ENCODE measurements at places on chromosomes 6 and 20.

DNA sequence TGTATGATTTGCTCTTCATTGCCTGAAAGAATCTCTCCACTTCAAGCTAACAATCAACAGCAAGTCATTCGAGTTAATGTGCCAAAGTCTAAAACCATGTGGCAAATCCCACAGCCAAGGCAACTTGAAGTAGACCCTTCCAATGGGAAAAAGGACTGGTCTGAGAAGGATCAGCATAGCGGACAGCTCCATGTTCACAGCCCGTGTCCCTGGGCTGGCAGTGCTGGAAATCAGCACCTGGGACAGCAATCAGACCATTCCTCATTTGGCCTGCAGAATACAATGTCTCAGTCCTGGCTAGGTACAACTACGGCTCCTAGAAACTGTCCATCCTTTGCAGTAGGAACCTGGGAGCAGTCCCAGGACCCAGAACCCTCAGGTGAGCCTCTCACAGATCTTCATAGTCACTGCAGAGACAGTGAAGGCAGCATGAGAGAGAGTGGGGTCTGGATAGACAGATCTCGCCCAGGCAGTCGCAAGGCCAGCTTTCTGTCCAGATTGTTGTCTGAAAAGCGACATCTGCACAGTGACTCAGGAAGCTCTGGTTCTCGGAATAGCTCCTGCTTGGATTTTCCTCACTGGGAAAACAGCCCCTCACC is 1.1 kb downstream of the GJA10 start:
- no peak for DNase-seq

DNA sequence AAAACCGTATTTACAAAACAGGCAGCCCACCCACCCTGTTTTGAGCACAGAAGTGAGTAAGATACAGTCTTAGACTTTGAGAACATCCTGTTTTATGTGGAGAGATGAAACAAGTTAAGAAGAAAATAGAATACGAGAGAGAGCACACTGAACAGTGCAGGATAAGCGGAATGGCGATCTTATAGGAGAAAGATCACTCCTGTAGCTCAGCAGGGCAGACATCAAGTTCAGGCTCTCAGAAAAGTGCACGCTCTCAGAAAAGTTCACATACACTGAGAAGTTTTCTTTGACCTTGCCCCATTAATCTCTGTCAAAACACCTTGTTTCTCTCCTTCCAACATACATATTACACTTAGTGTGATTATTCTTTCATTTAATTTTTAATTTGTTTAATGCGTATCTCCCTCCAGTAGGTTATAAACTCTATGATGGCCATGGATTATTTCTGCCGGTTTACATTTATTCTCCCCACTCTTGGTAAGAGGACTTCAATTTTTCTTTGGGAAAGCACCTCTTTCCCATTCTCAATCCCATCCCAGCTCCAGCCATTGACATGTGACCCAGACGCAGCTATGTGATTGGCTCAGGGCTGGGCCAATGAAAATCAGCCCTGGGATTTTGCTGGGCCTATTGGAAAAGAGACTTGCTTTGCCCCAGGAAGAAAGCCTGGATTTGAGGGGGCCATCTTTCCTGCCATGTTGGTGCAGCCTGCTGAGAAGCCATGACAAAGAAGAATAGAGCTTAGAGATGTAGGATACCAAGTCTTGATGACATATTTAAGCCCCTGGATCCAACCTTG is 16.2 kb downstream of the KCNB1 start:
- no peak for DNase-seq

DNA sequence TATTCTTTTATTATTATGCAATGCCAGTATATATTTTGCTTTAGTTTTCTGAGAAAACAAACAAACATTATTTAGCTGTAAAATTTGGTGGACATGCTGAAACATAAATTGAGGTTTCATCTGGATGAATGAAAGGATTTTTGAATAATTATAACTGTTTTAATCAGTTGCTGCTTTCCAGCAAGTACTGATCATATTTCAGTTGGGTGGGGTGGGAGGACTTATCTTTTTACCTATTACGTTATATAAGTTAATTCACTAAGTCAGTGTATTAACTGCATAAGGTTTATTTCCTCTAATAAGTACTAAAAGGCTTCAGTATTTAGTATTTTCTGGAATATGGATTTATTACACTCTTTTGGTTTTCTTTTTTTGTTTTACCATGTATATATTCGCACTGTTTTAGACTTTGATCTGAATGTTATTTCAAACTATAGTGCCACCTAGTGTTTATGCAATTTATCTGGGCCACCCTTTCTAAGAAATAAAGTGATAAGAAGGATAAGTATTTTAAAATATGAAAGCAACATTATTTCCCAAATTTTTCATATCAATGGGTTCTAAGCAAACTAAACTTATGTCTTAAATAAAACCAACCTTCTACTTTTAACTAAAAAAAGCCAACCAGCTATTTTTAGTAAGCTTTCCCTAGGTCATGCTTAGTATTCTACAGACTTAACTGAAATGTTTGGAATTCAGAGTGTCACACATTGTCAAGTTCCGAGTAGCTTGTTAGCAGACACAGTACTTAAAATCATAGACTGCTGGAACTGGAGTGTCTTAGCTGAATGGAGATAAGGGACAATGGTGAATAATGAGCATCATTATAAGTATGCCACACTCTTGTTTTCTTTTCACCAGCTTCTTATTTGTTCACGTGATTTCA is 105.4 kb upstream of the MCHR2 start:
- DNase-seq, result no peak

- DNase-seq, result no peak
These were observed 7.8 kb downstream of the GTPBP2 start for GRCh38 chr6:43621078-43621835.

- DNase-seq, result no peak
These were observed 42.8 kb downstream of the FNDC1 start for GRCh38 chr6:159212028-159212427.

DNA sequence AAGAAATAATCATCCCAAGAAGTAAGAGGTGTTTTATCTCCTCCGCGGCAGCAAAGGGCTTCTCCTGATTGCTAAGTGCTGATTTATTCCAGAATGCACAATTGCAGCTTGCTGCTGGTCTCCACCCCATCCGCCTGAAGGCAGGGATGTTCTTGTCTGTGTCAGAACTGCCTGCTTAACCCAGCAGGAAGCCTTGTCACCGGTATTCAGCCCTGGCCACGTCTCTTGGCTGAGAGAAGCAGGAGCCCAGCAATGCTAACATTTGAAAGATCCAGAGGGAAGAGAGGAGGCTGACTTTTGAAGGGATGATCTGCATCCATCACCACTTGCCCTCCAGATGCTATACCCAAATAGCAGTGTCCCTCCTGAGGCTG is 4.2 kb downstream of the SCML4 start:
- no peak for DNase-seq

- no peak for DNase-seq
These were observed 41.0 kb upstream of the RPS6KA2 start for GRCh38 chr6:166667796-166668610.

GRCh38 chr6:13005994-13006393 is 289.4 kb downstream of the PHACTR1 start:
- DNase-seq, result no peak

- no peak for DNase-seq
These were observed 78.9 kb downstream of the MTFR2 start for GRCh38 chr6:136171231-136171630.

DNA sequence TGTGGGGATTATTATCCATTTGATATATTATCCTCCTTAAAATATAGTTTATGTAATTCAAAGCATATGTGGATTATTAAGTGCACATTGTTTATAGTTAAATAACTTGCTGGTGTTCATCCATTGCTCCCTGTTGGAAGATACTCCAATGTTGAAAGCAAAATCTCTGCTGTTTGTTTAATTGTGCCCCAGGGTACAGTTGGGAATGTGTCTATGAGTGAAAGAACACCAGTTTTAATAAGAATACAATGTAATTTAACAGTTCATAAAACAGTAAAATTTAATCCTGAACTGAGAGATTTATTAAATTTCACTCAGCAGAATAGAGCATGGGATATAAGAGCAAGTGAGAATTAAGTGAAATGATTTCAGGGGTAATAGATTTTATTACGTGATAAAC is 364.9 kb downstream of the GRIK2 start:
- DNase-seq, result no peak

GRCh38 chr6:84260196-84260595 is 32.8 kb upstream of the CEP162 start:
- DNase-seq, result no peak

DNA sequence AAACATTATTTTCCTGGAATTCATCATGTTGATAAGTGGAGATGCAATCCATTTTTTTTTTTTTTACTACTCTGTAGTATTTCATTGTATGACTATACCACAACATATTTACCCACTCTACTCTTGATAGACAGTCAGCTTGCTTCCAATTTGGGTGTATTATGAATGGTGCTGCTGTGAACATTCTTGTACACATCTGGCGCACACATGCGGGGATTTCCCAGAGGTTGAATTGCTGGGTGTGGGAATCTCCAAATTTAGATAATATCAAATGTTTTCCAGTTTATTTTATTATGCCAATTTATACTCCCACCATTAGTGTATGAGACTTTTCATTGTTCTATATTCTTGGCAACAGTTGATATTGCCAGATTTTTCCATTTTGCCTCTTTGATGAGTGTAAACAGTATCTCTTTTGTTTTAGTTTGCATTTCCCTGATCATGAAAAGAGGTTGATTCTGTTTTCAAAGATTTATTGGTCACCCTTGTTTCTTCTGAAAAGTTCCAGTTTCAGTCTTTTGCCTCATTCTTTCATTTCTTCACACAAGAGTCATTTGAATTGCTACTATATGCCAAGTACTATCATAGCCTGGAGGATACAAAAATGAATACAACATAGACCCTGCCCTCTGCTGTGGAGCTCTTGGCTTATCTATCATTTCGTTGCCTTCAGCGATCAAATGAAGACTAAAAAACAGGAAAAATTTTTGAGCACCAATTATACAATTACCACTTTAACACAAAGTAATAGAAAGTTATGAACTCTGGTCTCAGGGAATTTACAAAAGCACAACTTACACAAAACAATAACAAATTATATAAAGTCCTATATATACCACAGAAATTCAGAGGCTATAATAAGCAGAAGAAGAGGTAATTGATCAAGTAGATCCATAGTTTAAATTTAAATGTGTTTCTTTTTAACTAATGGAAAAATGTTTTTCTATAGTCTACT is 17.1 kb upstream of the NCOA7 start:
- no peak for DNase-seq

DNA sequence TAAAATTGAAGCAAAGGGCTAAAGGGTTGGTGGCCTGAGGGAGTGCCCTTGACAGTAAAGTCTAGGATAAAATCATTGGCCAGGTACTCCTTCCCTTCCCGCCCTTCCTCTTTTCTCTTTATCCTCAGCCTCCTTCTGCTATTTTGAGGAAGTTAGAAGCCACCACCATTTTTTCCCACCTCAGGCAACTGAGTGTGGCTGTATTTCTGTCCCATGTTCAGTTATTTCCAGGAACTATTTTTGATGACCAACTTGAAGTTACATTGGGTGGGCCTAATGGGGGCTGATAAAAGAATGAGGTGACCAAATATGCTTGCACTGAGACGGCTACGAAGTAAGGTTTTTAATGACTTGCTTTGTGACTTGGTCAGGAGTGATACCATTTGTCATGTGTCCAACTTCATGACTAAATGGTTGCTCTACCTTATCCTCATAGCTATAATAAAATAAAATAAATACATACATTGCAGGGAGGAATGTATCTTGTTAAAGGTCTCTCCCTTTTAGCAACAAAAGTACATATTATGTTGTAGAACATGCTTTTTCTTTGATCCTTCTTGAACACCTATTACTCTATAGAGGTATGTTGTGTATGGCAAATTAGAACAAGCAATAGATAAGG is 12.0 kb downstream of the PTPN1 start:
- DNase-seq, result no peak

GRCh38 chr6:42411406-42411805 is 40.3 kb downstream of the TRERF1 start:
- DNase-seq, result no peak

- DNase-seq, result no peak
These were observed 39.6 kb upstream of the STX16 start for GRCh38 chr20:58611236-58612030.

GRCh38 chr6:37134396-37135191 is 35.4 kb upstream of the PIM1 start:
- DNase-seq, result no peak

DNA sequence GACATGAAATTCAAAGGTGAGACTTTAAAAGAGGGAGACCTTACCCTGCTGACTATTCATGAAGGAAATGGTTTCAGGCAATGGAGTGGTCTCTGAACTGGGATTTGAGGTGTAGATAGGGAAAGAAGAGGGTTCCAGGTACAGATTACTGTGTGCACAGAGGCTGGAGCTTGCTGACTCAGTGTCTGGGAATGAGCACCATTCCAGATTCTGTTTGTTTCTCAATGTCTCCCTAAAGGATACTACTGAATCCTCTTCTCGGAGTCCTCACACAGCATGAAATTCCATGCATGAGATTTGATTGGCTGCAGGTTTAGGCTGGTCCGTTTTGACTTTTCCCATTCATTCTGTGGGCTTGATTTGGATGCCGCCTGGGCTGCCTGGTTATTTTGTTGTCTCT is 49.0 kb downstream of the PPP1R14C start:
- DNase-seq, result no peak

GRCh38 chr20:50302341-50303057 is 111.9 kb downstream of the CEBPB start:
- no peak for DNase-seq

GRCh38 chr6:53258774-53259155 is 90.0 kb downstream of the ELOVL5 start:
- DNase-seq, result no peak

DNA sequence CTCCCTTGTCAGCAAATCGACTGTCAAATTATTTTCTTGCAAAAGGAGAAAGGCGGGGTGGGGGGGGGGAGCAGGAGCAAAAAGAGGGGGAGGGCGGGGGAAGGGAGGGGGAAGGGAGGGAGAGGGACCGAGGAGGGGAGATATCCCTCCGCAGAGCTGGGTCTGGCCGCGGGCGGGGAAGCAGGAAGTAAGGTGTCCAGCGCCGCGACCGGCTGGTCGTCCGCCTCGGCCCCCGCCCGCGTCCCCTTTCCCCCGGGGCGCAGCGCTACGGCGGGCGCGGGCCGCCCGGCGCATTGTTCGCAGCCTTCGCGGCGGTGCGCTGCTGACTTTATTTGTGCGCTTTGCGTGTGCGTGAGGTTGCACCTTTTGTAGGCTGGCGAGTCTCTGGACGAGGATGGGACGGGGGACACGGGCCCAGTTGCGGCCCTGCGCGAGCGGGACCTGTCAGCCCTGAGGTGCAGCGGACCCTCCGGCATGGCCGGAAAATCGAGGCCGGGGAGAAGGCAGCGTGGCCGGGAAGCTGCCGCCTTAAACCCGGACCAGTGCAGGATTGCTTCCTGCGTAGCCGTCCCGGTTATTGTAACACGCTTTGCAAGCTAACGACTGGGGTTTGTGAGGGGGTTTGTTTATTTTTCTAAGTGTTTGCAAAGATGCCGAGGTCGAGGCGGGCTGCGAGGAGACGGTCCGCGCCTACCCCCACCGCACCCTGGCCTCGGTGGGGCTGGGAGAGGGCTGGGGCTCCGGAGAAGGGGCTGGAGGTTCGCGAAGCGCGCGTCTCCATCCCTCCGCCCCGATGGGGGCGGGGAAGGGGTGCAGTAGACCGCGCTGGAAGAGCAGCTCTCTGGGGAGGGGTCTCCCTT is 675 bp upstream of the TRERF1 start:
- peak; percentile 66 for DNase-seq

All from upper lobe of left lung (tissue), 6 donors.